ENCODE measurements at places on chromosomes 7 and 10.

DNA sequence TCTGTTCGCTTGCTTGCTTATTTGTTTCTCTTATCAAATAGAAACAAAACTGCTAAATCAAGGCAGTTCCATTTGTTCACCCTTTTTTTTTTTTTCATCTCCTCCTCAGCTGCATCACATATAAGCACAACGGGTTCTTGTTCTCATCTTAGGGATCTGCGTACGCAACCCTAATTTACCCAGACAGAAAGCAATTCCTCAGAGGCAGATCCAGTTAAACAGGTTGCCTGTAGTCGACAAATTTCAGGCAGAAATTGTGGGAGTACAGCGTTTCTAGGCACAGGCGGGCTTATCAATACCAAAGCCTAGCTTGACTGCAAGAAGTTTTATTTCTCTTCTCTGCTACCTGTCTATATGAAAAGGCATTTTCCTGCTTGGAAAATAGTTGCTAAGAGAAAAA is 565.4 kb downstream of the NXPH1 start:
- DNase-seq: no peak

- DNase-seq: no peak
These were observed 104.1 kb downstream of the AOAH start for GRCh38 chr7:36620166-36620708.

GRCh38 chr7:158236400-158236799 is 351.2 kb downstream of the PTPRN2 start:
- DNase-seq: no peak

- DNase-seq: no peak
These were observed 9.8 kb downstream of the PTPRZ1 start for GRCh38 chr7:121882731-121883130.

GRCh38 chr10:55214608-55215007 is 413.6 kb upstream of the PCDH15 start:
- no peak for DNase-seq

- DNase-seq: no peak
These were observed 67.1 kb upstream of the PRR15 start for GRCh38 chr7:29496355-29497020.

DNA sequence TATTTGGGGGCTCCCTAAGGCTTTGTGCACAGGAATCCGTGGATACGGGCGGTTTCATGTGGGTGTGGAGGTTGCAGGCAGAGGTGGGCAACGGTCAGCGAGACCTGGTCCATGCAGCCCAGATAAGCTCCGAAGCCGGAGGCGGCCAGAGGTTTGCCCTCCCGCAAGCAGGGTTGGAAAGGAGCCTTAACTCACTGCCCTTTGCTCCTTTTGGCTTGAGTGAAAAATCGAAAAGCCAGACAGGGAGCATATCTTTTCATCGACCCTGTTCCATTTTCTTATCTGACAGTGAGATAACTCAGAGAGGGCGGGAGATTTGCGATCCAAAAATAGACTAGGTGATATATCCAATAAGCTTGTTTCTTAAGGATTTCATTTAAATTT is 1.5 kb downstream of the GRM3 start:
- DNase-seq: no peak

DNA sequence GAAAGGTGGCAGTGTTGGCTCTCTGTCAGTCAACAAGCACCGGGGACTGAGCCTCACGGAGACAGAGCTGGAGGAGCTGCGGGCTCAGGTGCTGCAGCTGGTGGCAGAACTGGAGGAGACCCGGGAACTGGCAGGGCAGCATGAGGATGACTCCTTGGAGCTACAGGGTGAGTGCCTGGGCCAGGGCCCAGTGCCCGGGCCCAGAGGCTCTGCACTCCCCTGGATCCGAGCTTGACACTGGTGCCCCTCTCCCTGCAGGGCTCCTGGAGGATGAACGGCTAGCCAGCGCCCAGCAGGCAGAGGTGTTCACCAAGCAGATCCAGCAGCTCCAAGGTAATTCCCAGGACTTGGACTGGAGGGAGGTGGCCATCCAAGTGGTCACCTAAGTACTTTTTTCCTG is 2.7 kb downstream of the CCDC136 start:
- no peak for DNase-seq

DNA sequence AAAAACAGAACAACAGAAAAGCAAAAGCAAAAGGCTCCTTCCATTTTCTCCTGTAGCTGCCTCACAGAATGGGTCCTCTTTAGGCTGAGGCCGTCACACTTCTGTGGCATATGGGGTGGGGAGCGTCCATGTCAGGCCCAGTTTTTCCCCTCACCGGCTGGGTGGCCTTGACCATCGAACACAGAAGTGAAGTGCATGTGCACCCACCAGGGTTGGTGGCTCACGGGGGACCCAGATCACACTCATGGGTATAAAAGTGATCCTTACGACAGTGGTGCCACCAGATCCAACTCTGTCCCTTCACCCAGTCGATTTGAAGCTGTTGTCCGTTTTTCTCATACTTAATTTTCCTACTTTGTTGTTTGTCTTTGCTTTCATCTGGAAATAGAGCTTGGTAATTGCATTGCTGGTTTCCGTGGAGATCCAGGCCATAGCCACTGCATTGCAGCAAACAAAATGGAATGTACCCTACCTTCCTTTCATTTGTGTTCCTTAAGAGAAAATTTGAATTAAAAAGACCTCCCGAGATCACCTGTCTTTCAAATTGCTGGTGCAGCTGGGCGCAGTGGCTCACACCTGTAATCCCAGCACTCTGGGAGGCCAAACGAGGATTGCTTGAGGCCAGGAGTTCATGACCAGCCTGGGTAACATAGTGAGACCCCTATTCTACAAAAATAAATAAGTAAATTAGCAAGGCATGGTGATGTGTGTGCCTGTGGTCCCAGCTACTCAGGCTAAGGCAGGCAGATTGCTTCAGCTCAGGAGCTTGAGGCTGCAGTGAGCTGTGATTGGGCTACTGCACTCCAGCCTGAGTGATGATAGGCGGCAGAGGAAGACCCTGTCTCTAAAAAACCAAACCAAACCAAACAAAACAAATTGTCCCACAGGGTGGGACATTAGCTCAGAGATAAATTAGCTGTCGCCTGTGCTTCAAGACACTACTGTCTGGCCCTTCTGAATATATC is 10.7 kb upstream of the GJD4 start:
- DNase-seq: peak; percentile 79

- no peak for DNase-seq
These were observed 127.6 kb downstream of the DNAJB9 start for GRCh38 chr7:108697254-108697653.

DNA sequence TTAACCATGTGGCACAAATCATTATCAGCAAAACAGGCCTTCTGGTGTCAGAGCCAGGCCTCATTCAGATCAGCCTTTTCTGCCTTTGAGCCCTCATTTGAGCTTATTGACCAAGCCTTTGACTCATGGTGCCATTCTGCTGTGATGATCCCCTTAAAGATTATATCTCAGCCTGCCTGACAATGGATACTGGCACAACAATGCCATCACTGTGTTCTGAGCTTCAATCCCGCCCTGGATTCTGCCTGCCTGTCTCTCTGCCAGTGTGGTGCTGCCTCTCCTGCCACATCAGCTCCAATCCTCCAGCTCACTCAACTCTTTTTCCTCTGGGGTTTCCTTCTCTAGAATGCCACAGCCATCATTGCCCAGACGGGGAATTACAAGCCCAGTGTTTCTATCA is 52.6 kb downstream of the SRI start:
- DNase-seq: no peak

GRCh38 chr7:24602860-24603456 is 29.7 kb downstream of the PALS2 start:
- DNase-seq: no peak

DNA sequence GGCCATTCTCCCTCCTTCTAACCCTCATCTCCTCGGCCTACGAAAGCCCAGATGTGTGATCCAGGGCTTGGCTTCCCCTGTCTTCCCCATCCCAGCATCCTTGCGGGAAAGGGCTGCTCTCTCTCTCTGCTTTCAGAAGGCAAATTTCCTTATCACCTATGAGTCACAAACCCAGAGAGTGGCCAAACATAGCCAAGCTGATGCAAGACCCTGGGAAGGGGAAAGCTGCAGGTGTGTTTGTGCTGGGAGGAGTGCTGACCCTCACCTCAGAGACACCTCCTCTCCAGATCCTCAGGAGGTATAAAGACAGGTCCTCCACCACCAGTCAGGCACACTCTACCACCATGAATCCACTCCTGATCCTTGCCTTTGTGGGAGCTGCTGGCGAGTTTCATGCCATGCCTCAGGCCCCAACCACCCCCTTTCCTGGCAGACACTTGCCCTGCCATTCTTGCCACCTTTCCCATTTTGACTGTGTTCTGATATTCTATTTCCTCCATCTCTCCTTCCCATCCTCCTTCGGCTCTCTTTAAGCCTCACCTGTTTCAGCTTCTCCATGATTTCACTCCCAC is 10.6 kb upstream of the PRSS2 start:
- DNase-seq: no peak

DNA sequence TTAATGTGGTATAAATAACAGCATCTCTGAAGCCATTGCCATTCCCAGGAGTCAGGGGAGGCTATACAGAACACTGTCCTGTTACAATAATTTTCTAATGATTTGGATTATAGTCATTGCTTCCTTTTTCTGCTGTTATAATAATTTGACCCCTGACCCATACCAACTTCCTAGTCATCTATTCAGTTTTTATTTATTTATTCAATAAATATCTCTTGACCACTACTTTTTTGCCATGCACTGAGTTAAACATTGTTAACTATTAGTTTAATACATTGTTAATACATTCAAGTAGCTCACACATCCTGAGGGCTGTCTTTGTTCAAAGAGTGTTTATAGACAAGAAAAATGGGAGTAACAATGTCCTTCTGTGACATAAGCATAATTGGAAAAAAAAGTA is 235.5 kb upstream of the MEOX2 start:
- no peak for DNase-seq

GRCh38 chr7:112723416-112723815 is 66.8 kb downstream of the TMEM168 start:
- no peak for DNase-seq

DNA sequence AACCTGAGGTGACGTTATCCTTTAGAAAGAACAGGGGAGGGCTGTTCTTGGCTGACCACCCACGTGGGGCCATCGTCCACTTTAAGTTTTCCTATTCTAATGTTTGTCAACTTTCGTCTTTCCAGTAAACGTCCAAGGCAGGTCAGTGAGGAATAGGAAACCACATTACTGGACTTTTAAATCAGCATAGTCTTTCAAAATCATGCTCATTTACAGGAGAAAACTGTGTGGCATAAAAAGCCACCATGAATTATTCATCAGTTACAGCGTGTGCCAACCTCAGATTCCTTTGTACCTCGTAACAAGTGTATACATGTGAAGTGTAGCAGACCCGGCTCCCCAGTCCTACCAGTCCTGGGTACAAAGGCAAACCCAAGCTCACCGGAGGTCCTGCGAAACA is 25.1 kb upstream of the ABLIM1 start:
- DNase-seq: no peak

GRCh38 chr7:12220389-12221046 is 9.4 kb downstream of the TMEM106B start:
- DNase-seq: no peak

DNA sequence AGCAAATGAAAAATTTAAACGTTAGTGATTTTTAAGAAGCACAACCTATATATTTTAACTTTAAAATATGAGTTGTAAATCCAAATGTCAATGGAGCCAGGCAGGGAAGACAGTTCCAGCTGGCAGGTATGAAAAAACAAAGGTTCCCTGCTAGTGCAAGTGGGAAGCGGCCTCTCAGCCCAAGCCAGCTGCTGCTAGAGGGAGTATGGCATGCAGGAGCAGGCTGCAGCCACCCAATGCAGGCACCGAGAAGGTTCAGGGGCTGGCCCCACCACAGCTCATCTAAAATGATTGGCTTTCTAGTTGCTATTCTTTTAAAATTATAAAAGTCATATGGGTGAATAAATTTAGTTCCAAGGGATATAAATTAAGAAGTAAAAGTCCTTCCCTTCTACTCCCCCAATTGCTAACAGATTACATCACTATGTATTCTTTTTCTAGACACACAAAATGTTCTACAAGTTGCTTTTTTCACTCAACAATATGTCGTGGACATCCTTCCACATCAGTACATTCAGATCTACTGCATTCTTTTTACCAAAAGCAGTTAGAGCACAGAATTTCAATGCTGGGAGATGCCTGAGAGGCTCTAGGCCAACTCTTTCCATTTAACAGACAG is 69.3 kb downstream of the SGMS1 start:
- no peak for DNase-seq

GRCh38 chr10:98400482-98400881 is 14.5 kb downstream of the PYROXD2 start:
- no peak for DNase-seq

DNA sequence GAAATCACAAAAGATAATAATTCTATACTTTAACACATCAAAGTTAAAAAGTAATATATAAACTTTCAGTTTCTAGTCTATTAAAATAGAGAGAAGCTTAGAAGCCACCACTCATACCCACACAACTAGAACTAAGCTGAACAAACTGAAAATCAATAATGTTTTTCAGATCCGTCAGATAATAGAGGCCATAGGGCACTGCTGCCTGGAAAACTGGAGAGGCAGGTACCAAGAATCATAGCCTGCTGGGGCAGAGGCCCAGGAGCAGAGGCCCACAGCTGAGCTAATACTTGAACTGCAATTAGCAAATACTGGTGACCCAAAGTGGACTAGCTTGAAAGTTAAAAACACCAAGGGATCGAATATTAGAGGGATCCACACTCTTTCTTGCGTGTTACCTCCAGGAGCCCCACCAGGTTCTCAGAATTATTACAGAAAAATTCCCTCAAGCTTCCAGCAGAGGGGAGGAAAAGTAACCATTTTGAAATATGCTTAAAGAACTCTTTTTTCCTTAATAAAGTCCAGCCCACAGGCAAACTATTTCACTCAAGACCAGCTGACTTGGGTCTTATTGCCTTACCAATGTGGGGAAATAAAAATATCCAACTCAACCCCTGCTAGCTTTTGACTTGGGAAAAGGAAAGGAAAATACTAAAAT is 774.1 kb upstream of the IGFBP3 start:
- DNase-seq: no peak

DNA sequence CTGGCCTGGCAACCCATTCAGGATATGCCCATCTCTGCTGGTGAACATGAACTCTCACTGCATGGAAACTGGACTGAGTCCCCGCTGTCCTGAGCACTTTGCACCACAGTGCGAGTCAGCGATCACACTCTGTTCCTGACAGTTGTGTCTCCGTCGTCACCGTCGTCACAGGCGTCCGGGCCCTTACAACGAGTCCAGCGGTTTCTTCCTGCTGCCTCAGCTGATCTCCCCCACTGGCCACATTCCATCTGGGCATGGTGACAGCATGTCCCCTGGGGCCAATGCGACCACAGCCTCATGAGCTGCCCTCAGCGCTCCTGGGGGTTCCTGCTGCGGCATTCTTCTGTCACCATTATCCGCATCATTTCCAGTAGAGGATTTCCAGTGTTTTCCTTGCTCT is 76.8 kb upstream of the KLF6 start:
- DNase-seq: no peak

- no peak for DNase-seq
These were observed 137.8 kb downstream of the SPAG6 start for GRCh38 chr10:22483132-22483531.

DNA sequence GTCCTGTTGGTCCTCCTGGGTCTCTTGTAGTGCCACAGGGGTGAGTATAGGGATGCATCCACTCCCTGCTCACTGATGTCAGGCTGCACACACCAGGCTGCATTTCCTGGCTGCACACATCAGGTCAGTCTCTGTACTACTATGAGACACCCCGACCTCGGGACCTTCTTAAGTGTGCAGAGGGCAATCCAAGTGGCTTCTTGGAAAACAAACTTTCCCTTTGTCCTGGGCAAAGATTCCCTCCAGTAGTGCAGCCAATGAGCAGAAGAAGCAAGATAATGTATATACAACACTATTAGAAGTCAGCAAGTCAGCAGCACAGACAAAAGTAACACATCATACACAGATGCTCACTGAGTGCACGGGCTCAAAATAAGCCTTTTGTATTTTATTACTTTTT is 493.5 kb downstream of the GRID1 start:
- no peak for DNase-seq

Data from H9 (cell line).